ENCODE measurements at places on chromosomes 1 and 21.
A peak's percentile ranks its signal among the peaks of the same experiment; 100 is the strongest.

DNA sequence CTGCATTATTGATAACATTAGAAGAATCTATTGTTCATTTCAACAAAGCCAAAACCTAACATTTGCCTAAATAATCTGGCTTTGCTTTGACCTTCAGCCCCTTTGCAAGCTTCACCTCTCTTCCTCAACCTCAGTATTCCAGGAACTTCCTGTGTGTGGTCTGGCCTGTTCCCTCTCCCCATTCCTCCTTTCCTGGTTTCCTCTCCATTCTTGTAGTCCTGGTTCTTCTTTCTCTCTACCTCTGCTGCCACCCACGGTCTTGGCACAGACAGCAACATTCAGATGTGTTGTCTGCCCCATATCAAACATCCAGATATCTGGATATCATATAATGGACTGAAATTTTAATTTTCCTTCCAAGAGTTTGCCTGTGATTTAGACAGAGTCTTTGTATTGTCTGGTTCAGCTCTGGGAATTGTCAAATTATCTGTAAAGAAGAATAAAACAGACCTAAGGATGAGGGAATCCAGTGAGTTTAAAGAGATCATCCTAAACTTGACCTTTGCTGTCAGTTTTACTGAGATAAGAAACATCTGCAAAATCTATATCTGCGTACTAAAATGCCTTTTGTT, 148.1 kb upstream of the KCTD3 start:
- DNase-seq, result no peak

GRCh38 chr1:47837866-47838561, 159.2 kb downstream of the TRABD2B start:
- DNase-seq, result no peak

- no peak for DNase-seq
Measured at GRCh38 chr1:32881291-32881690, 5.0 kb upstream of the HPCA start.

DNA sequence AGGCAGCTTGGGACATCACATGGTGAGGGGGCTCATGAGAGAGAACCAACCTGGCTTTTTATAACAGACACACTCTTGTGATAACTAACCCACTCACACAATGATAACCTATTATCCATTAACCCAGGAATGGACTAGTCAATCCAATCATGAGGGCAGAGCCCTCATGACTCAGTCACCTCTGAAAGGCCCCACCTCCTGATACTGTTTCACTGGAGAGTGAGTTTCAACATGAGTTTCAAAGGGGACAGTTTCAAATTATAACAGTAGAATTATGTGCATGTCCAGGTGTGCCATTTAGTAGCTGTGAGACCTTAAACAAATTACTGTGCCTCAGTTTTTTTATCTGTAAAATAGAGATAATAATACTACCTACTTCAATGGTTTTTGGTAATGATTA, 47.6 kb upstream of the PPP2R5A start:
- no peak for DNase-seq

DNA sequence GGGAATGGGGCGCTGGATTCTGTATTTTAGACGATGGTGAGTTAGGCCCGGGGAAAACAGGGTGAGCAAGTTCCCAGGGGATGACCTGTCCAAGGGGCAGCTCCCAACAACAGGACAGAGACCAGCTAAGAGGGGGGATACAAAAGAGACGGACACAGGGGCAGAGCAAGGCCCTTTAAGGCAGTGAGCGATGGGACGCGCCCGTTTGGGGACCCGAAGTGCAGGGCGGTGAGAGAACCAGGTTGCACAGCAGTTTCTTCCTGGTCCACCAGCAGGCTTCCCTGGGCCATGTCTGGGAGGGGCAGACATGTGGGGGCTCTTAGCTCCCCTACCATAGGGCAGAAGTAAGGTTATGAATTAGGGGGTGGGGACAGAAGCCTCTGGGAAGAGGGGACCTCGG, 22.0 kb downstream of the INAVA start:
- no peak for DNase-seq

- no peak for DNase-seq
Measured at GRCh38 chr1:219144658-219145315, 28.9 kb upstream of the LYPLAL1 start.

DNA sequence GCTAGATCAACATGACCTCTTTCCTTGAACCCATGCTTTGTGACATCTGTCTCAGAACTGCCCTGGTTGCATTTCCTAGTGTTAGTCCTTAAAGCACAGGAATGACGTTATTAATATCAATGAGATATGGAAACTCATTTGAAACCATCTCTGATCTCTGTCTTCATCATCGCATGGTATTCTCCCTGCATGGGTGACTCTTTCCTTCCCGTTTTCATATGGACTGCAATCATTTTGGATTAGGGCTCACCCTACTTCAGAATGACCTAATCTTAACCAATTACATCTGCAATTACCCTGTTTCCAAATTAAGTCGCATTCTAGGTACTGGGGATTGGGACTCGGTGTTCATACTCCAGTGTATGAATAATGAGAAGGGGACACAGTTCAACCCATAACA, 41.7 kb upstream of the DISC1 start:
- DNase-seq, result no peak

DNA sequence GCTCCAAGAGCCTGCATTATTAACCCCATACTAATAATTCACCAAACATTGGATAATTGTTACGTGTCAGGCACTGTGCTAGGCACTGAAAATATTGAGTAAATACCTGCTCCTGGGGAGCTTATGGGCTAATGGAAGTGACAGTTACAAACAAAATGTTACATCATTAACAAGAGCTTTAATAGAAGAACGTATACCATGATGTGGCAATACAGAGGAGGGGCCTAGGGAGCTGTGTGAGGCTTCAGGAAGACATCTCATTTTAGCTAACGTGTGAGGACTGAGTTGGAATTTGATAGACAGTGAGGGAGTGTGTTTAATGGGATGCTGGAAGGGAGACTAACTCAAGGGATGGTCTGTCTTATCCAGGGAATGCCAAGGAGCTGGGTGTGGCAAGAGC, 16.5 kb upstream of the TSPAN2 start:
- DNase-seq, result no peak

DNA sequence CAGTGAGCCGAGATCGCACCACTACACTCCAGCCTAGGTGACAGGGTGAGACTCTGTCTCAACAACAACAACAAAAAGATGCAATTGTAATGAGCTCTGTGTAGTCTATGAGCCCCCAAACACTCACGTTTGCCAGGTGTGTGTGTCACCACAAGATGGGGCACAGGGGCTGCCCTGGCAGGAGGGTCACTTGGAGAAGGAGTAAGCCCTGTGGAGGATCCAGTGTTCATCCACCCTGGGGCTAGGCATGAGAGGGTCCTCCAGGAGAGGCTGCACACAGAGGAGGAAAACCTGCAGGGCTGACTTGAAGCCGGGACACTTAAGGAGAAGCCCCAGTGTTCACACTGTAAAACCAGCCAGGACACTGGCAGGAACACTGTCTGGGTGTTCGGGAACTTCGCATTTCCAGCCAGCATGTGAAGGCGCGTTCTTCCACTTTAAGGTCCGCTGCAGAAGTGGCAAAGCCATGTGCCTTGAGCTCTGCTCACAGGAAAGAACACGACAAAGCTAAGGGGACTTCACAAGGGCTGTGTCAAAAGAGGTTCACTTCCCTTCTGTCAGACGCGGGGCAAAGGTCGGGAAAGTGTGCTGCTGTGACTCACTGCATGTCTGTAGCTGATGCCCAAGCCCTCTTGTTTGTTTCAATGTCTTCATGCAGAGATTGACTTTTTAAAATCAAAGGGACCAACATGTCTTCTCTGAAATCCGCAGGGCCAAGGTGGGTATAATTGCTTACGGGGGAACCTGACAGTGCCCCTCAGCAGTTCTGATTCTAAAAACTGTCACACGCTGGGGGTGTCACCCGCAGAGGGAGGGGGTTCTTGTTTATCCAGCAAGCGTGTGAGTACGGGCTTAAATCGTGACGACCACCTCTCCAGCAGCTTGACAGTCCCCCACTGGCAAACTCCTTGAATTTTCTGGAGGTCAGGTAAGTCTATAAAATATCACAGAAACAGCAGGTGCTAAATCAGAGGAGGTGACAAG, 102.8 kb downstream of the RIPK4 start:
- DNase-seq, result no peak

DNA sequence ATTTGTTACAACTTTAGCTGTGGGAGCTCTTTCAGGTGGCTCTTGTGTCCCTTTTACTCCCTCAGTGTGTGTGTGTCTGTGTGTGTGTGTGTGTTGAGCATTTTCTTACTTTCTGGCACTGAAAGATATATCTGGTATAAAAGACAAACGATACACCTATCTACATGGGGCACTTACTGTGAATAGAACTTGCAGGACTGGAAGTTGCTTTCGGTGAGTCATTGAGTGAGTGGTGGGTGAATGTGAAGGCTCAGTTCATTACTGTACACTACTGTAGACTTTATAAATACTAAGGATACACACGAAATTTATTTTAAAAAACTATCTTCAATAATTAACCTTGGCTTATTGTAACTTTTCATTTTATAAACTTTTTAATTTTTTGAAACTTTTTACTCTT, 38.7 kb downstream of the BTBD8 start:
- no peak for DNase-seq

DNA sequence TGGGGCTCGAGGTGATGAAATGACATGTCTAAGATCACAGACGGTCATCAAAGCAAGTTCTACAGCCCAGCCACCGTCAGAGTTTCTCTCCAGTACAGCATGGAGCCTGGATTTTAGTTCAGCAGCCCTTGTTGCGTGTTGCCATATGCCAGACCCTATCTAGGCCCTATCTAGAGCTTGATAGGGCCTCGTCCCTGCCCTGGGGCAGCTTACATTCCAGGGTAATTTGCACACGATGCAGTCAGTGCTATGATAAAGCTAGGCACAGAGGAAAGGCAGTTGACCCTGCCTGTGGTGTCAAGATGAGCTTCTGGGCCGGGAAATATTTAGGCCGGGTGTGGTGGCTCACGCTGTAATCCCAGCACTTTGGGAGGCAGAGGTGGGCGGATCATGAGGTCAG, 18.9 kb downstream of the ETV3L start:
- DNase-seq, result no peak

- no peak for DNase-seq
Measured at GRCh38 chr1:200610846-200611245, 9.7 kb downstream of the KIF14 start.

DNA sequence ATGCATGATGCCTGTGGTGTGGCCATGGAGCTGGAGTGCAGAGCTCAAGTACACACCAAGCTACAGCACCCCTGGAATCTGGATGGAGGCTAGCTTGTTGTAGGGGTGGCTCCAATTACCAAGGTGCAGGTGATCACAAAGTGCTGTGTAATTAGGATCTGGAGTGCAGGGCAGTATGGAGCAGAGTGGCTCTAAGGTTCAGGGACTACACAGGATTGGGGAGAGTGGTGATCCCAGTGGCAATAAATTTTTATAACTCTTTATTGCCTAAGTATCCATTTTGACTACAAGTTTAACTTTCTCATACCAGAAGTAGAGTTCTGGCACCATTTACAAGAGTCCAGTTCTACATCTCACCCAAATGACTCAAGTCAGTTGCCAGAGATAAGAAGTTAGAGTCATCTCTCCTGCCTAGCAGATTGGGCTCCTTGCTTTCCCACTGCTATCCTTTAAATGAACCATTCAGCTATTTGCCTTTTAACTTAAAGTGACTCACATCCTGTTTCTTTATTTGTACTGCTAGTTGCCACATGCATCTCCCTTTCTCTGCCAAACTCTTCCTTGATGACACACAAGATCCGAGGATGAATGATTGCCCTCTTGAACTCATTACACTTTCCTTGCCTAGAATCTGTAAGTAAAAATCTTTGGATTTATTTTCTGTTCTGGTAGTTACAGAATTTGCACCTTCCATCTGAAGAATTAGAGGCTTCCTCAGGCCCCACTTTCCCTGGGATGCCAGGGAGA, 427.2 kb downstream of the KCNT2 start:
- DNase-seq, result peak; percentile 59

DNA sequence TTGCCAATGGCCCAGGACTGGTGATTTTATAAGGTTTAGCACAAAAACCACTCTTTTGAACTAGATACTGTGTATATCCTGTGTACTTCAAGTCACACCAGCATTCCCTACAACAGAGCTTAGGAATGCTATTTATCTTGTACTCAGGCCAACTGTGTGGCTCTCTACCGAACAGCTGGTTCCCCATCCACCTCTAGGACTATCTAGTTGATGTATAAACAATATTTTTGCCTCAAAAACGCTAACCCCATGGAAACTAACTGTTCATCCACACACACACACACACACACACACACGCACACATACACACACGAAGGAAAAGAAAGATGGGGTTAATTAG, 28.7 kb upstream of the SLC45A3 start:
- DNase-seq, result no peak

DNA sequence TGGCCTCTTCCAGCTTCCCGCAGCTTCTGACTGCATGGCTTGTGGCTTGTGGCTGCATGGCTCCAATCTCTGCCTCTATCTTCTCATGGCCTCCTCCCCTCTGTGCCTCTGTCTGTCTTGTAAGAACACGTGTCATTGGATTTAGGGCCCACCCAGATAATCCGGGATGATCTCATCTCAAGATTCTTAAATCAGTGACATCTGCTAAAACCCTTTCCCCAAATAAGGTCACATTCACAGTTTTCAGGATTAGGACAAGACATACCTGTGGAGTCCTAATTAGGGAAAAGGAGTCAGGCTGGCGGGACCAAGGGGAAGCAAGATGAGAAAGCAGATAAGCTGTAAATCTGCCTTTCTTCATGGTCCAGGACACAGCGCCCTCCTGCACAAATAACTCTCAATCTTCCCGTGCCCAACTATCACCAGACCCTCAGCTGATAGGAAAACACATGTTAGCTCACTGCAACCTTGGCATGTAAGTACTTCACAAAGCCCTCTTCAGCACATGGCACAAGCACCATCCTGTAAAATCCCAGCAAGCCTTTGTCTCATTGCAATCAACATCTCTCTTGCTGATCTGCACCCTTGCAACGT, 82.2 kb downstream of the SPSB1 start:
- no peak for DNase-seq

DNA sequence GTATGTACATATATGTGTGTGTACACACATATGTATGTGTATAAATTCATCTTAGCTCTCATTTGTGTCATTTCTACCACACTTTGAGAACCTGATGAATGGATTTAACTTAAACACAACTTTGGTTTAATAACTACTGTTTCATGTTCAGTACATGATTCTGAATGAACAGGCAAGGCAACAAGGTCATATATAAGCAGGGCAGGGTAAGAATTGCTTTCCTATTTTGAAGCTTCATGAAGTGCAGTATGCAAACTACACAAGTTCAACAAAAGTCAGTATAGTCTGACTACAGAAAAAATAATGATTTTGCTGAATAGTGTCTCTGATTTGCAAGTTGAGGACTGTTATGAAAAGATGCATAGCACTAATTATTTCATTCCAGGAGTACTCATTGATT, 127.6 kb downstream of the KCNK2 start:
- DNase-seq, result no peak

GRCh38 chr1:50989694-50990093, 19.6 kb downstream of the CDKN2C start:
- DNase-seq, result no peak

GRCh38 chr1:31658721-31659120, 14.0 kb upstream of the PEF1 start:
- no peak for DNase-seq

GRCh38 chr21:28590676-28591075, 402.0 kb downstream of the LTN1 start:
- DNase-seq, result no peak

All from Panc1 (cell line).